ENCODE measurements at places on chromosomes 5 and 9.

GRCh38 chr5:10354048-10354872 lies 765 bp downstream of the MARCHF6 start:
- peak; percentile 22 for DNase-seq

GRCh38 chr5:177495243-177496060 lies 2.0 kb downstream of the PDLIM7 start:
- DNase-seq: no peak

DNA sequence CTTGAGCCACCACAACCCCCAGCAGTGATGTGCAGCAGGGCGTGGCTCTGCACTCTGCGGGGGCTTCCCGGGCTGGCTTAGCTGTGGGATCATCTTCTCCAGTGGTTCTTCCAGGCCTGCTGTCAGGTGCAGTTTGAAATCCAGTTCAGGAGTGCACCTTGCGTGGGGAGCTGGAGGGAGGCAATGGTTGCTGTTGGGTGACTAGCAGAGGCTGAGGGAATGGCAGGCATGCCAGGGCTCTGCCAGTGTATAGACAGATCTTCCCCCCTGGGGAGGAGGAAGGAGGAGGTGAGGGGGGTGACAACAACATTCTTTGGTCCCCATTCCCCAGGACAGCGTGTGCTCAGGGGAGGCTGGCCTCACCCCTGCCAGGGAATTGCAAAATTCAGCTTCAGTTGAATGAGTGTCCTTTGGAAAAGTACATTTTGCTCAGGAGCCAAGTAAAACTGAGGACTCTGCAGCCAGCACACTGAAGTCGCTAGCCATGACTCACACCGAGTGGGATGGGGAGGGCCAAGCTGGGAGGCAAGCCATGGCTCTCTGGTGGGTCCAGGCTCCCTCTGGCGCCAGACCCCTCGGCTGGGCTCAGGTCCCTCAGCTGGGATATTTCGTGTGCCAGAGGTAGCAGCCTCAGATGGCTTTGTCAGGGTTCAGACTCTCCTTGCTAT lies 35.0 kb downstream of the ERGIC1 start:
- DNase-seq: no peak

DNA sequence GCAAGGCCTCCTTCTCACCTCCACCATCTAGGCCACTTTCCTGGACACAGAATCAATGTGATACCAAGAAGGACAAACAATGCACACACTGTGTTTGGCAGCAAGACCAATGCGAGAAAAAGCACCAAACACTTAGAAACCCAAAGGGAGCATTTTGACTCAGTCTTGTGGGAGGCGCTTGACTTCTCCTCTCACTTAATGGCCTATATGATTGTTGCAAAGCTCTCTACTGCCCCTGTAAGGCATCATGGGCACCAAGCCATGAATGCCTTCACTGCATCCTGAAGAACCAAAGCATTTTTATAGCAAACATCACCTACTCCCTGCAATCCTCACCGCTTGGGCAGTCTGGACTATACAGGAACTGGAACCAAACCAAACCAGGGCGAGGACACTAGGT lies 57.5 kb downstream of the CDH6 start:
- no peak for DNase-seq

DNA sequence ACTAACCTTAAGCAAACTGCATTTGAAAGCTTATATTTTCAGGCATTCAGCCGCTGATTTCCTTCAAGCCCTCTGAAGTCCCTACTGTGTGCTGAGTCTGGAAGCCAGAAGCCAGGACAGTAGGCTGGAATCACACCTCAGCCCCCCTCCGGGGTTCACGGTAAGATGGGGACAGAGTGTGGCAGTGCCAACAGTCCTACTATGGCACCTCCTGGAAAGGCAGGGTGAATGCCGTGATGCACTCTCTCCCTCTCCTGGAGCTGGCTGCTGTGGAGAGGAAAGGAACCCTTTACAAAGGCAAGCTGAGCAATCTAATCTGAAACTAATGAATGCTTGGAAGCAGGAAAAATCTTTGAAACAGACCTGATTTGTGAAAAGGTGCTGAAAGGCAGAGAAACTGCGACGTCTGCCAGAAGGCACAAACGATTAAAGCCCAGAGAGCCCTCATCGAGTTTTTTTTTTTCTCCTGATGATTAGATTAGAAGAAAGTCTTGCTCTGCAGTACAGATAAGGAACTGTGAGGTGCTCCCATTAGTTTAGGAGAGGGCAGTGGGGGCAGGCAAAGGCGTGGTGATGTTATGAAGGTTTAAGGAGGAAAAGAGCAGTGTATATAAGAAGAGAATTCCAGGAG lies 21.0 kb downstream of the ANKH start:
- DNase-seq: no peak

DNA sequence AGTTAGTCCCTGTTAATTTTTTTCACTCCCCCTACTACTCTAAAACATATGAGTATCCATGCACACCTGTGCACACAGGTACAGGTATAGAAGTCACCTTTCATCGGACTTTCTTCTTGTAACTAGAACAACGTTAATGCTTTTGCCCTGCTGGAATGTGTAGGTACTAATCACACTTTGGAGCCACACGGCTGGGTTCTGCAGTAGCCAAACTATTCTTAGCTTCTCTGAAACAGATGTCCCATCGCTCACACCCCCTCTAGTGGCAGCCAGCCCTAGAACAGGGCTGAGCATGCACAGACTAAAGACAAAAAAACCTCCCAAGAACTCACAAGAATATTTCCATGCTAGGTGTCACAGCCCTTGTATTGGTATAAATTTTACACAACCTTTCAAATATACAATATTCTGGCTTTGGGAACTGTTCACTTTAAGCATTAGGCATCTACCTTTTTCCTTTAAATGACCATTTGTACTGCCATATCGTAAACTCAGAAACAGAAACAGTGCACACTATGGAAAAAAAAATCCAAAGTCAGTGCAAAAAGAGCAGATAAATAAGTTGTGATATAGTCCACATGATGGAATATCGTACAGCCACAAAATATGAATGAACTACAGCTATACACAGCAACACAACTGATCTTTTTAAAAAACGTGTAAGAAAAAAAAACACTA lies 64.0 kb downstream of the RETREG1 start:
- DNase-seq: peak; percentile 26

DNA sequence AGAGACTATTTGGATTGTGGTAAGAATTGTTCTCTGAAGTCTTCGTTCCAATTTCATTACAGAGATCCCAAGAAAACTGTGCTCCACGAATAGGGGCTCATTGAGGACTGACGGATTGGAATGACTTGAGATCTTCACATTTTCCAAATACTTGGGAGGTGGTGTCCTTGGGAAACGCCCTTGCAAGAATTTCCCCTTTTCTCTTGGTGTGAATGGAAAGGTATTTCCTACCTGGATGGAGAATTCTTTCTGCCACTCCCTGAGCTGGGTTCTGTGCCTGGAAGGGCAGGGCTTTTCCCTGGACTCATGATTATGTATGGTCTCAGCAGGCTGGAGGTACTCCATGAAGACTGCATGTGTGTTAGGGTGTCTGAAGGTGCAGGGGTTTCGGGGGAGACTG lies 53.9 kb downstream of the SNX18 start:
- no peak for DNase-seq

GRCh38 chr9:89597711-89598362 lies 7.0 kb upstream of the GADD45G start:
- DNase-seq: no peak

DNA sequence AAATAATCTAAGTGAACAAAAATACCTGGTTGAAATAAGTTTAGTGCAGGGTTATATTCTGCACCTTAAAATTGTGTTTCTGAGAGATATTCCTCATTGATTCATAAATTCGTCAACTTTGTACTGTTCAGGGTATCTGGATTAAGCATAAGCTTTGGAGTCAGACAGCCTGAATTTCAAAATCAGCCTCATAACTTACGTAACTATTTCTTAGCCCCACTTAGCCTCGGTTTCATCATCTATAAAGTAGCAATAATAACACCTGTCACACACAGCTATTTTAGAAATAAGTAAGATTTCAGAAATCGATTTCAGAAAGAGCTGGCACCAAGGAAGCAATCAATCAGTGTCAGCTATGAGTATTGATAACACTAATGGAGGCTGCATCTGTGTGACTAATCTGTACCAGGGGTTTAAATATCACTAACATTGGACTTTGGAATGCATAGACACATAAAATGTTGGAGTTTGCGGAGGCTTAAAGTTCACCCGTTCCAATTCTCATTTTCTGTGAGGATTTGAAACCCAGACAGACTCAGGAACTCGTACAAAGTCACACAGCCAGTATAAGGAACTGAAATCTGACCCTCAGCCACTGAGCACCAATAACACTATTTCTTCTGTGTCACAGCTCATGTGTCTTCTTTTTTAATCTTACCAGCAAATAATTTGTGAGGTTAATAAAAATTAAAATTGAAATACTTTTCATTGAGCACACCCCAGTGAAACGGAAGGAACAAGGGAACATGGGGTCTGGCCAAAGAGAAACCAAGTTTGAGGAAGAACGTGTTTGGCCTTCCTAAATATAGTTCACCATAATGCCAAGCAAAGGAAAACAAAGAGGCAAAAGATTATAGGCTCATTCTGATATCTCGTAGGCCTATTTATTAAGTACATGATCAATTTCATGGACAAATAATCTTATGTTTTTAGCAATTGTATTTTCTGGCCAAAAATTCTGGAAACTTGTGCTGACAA lies 194.4 kb upstream of the PTGER4 start:
- DNase-seq: no peak

DNA sequence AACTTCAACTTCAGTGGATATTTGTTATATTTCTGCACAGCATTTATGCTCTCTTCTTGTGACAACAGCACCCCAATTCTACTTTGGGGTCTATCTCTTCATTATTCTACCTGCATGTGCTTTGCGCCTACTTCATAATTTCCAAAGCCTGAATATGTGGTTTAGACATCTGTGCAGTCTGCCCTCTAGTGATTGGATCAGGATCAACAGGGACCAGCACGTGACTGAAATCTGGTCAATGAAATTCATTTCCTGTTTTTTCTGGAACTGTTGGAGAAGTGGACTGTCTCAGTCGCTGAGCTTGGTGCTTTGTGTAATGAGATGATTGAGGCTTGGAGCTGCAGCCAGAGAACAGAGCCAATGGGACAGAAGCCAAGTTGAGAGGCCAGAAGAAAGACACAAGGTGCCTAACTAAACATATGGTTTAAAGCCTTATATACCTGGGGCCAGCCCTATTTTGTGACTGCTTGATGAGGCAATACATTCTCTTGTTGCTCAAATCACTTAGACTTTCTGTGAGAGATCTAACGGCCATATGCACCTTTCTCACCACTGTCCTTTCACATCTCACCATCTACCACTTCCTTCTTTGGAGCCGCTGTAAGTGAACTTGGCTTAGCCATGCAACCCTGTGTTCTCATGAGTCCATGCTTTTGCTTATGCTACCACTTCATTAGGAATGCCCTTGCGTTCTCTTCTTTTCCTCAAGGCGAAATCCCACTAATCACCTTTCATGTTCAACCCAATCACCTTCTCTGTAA lies 68.8 kb upstream of the PPP2R2B start:
- no peak for DNase-seq

- DNase-seq: no peak
These were observed 406.0 kb upstream of the DMAC1 start for GRCh38 chr9:8205576-8205975.

DNA sequence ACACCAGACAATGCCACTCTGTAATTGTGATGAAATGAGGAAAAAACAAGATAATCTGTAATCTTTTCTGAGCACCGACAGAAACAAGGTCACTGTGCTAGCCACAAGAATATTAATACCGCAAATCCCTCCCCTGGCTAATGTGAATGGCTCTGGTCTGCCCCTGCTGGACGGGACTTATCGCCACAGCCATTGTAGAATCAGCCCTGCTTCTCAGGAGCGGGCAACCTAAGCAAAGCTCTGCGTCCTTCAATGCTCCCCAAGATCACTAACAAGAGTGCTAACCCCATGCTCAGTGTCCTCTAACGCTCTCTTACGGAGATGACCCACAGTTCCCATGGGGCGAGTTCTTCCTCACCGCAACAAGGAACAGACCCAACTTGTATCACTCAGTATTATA lies 42.7 kb downstream of the OR2V1 start:
- DNase-seq: no peak

GRCh38 chr9:123354806-123355508 lies 1.0 kb upstream of the CRB2 start:
- no peak for DNase-seq

GRCh38 chr5:168359820-168360460 lies 68.5 kb downstream of the WWC1 start:
- DNase-seq: no peak

DNA sequence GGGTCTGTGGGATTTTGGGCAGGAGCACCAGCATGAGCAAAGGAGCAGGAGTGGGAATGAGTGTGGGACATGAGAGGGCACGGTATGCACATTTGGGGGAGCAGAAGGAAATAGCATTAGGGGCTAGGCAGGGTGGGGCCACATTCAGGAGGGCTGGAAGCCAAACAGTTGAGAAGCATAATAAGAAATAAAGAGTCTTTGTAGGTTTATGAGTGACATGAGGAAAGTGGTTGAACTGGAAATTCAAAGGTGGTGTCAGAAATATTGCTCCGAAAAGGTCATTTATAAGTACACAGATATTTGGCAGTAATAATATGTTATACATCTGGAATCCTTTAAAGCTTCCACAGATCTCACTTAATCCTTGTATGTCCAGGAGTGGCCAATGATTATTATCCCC lies 26.4 kb downstream of the ARHGEF28 start:
- no peak for DNase-seq

- DNase-seq: no peak
These were observed 13.7 kb upstream of the DAB2IP start for GRCh38 chr9:121637713-121638220.

DNA sequence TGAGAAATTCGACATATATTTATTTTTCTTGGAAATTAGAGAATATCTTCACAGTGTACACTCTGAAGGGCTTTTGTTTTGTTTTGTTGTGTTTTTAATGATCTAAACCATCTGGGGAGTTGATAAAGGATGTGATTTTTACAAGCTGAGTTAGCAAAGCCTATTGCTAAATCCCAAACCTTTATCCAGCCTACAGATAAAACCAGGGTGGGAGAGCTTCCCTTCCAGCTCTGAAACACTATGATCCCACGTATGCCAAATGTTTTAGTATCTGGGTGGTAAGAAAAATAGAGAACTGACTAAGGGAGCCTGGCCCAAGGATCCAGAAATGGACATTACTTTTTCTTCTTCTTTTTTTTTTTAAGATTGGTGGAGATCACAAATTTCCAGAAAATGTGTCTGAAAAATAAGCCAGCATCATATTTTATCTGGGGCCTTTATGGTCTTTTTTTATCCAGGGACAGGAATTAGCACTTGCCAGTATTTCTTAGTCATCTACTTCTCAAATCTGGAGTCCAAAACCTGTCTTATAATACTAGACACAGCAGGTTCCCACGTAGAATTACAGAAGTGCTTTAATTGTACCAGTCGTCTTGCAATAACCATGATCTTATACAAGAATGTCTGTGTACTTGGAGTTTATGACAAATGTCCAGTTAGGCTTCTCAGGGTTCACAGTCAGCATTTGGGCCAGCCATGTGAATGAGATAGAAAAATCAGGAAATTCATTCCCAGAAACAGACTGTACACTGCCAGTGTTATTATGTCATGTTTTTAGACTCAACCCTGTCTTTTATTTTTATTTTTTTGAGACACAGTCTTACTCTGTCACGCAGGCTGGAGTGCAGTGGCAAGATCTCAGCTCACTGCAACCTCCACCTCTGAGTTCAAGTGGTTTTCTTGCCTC lies 290.8 kb upstream of the MPDZ start:
- no peak for DNase-seq
